Activated T-helper 1 cell treated with Interleukin-2 at 50 U/mL for 16 hours (primary cell): ENCODE measurements at places on chromosomes 3 and 15.

- no peak for DNase-seq
Measured at GRCh38 chr3:110564674-110565073, 506.9 kb upstream of the NECTIN3 start.

GRCh38 chr3:13769422-13769821, 110.4 kb downstream of the WNT7A start:
- no peak for DNase-seq

- no peak for DNase-seq
Measured at GRCh38 chr3:52289747-52290595, 2.3 kb downstream of the GLYCTK start.

DNA sequence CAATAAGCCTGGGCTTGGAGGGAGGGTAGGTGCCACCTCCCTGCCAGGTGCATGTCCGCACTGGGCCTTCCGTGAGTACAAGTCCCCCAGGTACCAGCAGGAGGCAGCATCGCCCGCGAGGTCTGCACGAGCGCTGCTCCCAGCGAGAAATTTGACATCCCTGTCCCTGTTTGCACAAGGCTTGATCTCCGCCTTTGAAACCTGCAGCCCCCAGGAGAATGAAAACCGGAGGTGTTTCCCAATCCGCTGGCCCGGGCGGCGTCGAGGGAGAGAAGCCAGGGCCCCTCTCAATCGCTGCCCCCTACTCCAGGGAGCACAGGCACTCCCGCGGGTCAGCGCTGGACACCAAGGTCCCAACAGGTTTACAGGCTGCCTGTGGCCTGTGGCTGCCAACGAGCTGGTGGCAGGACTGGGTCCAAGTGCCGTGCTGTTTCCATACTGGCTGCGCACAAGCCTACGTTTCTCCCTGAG, 961 bp downstream of the HAPLN3 start:
- DNase-seq, result peak; percentile 78

GRCh38 chr3:148735597-148735996, 37.9 kb downstream of the AGTR1 start:
- DNase-seq, result no peak

- DNase-seq, result no peak
Measured at GRCh38 chr15:31615643-31616415, 289.2 kb downstream of the KLF13 start.

DNA sequence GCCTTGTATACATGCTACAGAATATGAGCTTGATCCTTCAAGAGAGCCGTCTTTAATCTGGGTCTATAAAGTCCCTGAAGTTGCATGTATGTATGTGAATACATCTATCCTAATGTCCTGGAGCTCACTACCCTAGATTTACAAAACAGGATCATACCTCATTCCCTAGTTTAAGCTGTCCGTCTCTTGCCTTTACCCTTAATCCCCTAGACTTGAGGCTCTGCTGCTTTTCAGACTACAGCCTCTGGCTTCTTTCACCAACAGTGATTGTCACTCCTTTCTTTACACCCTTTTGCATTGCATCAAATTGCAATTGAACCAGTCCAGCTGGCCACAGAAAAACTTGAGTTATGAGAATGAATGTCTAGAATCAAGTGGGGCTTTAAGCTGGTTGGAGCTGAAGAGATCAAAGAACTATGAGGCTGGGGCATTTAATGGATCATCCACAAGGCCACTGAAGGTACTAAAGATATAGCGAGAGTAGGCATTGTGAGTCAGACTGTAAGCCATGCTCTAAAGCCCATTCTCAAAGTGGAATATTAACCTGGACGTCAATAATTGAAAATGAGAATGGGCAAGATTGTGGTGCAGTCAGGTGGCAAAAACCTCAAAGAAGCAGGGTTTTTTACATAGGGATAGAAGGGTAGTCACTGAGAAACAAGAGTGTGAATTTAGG, 12.3 kb upstream of the PLD1 start:
- DNase-seq, result no peak

DNA sequence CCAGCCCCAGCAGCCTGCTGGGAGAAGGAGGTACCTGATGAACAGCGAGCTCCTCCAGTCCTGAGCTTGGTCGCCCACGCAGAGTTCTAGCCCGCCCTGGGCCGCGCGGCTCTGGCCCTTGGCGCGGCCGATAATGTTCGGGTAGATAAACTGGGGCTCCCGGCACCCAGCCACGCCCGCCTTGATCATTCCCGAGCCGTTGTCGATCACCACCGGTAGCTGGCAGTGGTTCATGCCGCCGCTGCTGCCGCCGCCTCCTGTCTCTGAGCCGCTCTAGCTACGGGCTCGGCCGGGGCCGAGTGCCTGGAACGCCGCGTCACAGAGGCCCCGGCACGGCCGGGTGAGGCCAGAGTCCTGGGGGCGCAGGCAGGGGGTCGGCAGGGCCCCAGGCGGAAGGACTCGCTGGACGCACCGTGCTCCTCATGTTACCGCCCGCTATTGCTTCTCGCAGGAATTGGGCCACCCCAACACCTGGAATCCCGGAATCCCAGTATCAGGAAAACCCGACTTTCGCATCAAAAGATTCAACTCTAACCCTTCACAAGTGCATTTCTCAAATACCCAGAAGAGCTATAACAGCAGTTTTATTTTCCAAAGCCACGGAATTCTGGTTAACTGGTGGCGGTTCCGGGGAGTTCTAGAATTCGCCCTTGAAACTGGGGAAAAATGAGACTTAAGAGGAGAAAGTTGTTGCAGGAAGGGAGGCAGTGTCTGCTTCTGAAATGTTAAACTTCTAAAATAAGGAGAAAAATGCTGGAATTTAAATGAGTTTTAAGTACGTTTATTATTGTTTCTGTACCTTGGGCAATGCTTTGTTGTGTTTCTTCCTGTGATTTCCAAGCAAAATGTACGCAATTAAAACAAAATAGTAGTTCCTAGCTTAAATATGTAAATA, at the start of gene ACTRT3:
Gene ACTRT3, minus strand, starts transcription at position 275 of the 895 bp plus-strand sequence. Its CDS starts 41 bp downstream, at position 234.
- DNase-seq, result peak; percentile 43

- no peak for DNase-seq
Measured at GRCh38 chr15:44706401-44706800, 4.7 kb downstream of the PATL2 start.

DNA sequence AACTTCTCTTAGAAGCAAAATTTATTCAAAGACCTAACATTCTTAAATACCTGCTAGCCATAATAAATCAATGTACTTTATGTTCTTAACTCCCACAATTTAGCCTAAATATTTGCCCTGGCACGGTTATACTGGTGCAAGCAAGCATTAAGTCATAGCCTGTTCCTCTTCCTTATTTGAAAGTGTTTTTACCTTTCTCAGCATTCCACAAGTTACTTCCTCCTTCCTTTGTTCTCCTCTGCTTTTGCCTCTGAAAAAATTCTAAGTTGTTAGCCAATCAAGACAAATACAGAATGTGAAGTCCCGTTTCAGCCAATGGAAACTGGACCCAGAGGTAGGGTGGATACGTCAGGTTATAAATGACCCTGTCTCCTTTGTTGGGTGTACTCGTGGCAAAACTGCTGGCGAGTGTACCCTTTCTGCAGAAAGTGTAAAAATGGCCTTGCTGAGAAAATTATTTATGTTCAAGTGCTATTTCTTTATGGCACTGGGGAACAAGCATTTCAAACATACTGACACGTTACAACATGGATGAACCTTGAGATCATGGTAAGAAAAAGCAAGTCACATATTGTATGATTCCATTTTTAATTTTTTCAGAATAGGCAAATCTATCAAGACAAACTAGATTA, 3.1 kb upstream of the TATDN2 start:
- no peak for DNase-seq

- DNase-seq, result no peak
Measured at GRCh38 chr15:69298697-69299441, at the start of gene PAQR5. Gene PAQR5, plus strand, starts transcription at chr15:69298912. Its CDS starts 61,169 bp downstream, at chr15:69360081.

- no peak for DNase-seq
Measured at GRCh38 chr3:184059424-184059823, 6.6 kb downstream of the HTR3C start.

GRCh38 chr15:52184721-52185120, 6.5 kb downstream of the GNB5 start:
- DNase-seq, result no peak

DNA sequence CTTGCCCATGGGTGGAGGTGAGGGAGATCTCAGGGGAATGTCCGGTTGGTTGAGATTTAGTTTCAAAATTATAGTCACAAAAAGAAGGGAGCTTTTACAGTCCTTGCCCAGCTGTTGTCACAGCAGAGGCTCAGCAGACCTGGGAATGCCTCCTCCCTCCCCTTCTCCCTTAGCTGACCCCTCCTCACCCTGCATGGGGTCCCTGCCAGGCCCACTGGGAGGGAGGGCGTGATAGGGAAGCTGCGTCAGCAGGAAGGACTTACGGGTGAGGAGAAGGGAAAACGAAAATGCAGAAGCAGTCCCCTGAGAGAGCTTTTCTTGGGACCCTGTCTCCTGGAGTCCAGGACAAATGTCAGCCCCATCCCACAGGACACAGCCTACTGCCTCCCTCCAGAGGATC, 18.9 kb downstream of the SCN5A start:
- DNase-seq, result no peak

GRCh38 chr3:96000966-96001365, 813.4 kb upstream of the EPHA6 start:
- DNase-seq, result no peak

GRCh38 chr15:78353093-78353492, 12.9 kb downstream of the CRABP1 start:
- DNase-seq, result no peak

- DNase-seq, result no peak
Measured at GRCh38 chr15:46080016-46080415, 445.2 kb downstream of the SQOR start.

GRCh38 chr3:192851821-192852372, 65.8 kb downstream of the MB21D2 start:
- no peak for DNase-seq

- no peak for DNase-seq
Measured at GRCh38 chr3:186025161-186025560, 83.7 kb downstream of the ETV5 start.

- DNase-seq, result no peak
Measured at GRCh38 chr3:101796077-101796680, 17.2 kb downstream of the NXPE3 start.

DNA sequence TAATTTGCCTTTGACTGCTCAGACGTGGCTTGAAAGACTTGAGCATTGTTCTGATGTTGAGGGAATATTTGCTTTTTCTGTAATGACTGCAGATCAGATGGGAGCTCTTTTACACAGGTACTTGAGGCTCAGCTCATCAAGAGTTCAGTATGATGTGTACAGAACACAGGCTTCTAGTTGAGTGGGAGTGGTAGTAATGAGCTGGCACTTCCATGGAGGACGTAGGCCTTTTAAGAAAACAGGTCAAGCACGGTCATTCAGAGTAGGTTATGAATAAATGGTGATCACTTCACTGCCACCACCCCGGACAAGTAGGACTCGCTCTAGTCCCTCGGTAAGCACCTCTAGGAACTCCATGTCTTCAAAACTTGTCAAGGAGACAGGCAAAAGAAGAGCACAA, 8.8 kb downstream of the EMC4 start:
- no peak for DNase-seq

- no peak for DNase-seq
Measured at GRCh38 chr3:138459619-138460535, 25.5 kb downstream of the ESYT3 start.

DNA sequence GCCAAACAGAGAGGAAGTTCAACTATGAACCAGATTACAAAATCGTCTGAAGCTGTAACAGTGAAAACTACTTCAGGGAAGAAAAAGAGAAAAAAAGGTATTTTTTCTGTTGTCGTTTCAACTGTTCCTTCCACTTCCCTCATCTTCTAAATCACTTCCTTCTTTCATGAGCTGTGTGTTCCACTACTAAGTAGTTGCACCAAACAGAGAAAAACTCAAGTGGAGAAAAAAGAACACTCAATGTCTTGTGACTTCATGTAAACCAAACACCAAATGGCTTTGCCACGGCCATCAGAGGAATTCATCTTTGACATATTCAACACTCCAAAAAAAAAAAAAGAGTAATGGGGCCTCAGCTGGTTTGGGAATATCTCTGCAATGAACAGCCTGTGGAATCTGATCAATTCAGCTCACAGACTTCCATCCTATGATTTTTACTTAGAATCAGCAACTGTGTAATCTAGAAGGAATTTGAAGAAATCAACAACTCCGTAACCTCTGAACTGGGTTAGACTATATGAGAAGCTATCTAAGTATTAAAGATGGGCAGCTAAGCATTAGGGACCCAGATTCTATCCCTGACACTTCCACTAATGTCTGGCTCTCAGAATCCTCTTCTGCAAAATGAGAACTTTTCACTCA, 47.5 kb upstream of the RNF7 start:
- no peak for DNase-seq

DNA sequence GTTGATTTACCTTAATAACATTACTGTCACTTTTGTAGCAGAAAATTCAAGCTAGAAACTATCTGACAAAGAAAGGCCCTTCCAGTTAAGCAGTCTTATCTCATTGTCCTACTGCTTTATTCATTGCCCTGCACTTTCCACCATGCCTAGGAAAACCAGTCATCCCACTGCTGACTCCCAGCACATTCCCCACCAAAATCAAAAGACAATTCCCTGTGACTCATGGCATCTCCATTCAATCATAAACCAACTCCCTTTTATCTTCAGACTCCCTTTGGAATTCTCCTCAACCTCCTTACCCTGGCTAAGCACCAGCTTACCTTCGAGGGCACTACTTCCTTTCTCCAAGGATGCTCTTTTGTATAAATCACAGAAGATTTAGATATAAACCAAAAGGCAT, 184.3 kb downstream of the PLCH1 start:
- DNase-seq, result no peak

DNA sequence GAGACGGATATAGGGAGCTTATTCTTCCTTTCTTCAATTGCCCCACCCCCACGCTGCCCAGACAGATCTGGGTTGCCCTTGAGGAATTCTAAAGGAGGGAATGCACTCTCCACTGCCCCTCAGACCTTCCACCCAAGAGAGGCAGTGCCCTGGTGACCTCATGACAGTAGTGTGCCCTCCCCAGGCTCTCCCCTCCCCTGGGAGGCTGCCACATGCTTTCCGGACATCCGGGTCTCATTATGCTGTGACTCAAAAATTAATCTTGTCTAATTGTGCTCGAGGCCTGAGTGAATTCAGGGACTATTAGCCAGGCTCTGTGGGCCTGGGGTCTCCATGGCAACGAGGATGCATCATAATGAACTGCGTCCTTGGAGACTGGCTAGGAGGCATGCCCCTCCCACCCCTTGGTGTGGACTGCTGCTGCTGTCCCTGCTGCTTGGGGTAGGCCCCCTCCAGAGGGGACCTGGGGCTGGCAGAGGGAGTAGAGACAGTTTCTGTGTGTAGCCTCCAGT, 20.8 kb downstream of the CORO2B start:
- no peak for DNase-seq

DNA sequence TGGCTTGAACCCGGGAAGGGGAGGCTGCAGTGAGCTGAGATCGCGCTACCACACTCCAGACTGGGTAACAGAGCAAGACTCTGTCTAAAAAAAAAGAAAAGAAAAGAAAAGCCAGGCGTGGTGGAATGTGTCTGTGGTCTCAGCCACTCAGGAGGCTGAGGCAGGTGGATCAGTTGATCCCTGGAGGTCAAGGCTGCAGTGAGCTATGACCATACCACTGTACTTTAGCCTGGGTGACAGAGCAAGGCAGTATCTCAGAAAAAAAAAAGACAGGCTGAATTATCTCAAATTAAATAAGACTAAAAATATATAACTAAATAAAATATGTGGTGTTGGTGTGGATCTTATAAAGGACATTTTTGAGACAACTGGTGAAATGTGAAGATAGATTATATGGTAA, 20.6 kb downstream of the SMARCC1 start:
- DNase-seq, result no peak
